Cortex of kidney (tissue), 1 donor: ENCODE measurements at places on chromosomes 4 and X.

GRCh38 chr4:13762130-13762529 is 134.6 kb upstream of the BOD1L1 start:
- DNase-seq: no peak

DNA sequence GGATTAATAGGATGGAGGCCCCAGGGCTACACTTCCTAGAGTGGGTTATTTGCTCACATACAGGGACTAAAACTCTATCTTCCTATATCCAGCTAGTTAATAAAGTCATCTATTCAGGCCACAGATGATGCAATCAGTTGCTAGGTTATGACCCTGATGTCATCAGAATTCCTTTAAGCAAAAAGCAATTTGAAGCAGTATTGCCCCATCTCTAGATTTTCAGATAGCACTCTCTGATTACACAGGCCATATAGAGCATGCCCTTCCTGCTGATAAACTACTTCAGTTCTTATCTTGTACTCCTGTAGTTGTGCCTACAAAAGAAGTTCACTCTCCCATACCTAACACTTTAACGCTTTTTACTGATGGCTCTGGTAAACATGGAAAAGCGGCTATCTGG is 84.8 kb downstream of the TMEM144 start:
- DNase-seq: no peak

- DNase-seq: no peak
These were observed 52.2 kb downstream of the DCUN1D4 start for GRCh38 chr4:51895158-51895557.

DNA sequence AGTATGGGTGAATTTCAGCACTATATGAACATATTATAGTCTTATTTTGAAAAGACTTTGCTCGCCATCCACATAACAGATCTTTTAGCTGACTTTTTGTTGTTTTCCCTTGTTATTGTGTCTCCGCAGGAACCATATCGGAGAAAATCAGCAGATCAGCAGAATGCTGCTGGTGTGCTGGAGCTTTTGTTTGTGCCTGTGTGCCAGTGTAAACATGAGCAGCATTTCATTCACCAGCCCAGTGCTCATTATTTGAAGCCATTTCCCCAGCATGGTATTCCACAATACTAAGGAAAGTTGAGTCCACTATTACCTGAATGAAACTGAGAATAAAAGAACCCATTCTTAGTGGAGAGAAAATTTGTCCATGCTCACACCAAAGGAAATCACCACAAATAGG is 261.8 kb upstream of the ARX start:
- no peak for DNase-seq

DNA sequence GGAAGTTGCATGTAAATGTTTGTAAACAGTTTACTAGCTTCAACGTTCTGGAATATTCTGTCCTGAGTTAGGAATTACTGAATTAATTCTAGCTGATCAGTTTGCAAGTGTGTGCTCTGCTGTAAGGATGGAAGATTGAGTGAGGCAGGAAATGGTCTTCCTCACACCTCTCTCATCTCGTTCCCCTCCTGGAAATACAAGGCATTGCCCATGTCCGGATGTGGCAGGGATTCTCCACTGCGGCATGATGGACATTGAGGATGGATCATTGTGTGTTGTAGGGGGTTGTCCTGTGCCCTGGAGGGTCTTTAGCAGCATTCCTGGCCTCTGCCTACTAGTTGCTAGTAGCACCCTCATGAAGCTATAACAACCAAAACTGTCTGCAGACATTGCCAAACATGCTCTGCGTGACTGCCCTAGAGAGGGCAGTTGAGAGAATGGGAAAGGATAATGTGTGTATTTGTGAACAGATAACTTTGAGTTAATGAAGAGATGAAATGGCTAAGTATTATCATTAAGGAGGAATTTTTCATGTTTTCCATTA is 12.6 kb downstream of the CA5B start:
- DNase-seq: no peak

DNA sequence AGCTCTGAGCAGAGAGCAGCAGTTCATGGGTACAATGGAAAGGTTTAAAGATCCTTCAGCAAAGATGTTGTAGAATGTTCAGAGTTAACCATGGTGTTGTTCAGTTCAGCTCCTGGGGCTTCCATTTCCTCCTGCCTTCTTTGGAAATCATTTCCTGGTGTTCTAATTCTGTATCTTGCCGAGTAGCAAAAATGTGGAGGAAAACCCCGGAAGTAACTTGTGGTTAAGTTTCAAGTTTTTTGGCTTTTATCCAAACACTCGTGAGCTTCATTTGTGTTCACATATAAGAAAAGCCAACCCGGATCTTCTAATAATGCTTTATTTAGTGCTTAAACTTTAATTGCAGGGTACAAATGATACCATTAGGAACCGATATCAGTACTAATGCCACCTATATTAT is 33.6 kb upstream of the ARX start:
- DNase-seq: no peak

DNA sequence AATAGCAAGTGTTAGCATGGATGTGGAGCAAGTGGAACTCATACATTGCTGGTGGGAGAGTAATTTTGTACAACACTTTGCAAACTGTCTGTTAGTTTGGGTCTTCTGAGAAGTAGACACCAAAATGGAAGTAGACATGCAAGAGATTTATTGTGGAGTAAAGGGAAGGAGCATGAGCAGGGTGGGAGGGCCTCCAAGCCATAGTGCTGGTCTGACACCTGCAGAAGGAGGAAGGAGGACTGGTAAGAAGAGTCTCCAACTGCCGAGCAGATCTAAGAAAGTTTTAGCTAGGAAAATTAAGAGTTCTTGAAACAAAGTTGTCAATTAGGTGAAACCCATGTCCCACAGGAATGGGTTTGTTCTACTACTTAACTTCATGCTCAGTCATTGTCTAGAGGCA is 64.0 kb upstream of the DDIT4L start:
- no peak for DNase-seq

DNA sequence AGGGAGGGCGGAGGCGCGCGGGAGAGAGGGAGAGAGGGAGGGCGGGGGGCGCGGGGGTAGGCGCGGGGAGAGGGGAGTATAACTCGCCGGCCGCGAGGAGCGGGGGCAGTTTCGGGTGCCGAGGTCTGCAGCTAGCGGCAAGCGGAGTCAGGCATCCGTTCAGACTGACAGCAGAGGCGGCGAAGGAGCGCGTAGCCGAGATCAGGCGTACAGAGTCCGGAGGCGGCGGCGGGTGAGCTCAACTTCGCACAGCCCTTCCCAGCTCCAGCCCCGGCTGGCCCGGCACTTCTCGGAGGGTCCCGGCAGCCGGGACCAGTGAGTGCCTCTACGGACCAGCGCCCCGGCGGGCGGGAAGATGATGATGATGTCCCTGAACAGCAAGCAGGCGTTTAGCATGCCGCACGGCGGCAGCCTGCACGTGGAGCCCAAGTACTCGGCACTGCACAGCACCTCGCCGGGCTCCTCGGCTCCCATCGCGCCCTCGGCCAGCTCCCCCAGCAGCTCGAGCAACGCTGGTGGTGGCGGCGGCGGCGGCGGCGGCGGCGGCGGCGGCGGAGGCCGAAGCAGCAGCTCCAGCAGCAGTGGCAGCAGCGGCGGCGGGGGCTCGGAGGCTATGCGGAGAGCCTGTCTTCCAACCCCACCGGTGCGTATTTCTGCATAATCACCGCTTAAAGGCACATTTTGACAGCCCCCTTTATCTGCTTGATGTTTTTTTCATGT is at the start of gene POU4F2:
POU4F2 (plus strand) TSS at position 108 of the 720 bp plus-strand sequence; CDS start at position 356, 248 bp downstream.
- DNase-seq: no peak

DNA sequence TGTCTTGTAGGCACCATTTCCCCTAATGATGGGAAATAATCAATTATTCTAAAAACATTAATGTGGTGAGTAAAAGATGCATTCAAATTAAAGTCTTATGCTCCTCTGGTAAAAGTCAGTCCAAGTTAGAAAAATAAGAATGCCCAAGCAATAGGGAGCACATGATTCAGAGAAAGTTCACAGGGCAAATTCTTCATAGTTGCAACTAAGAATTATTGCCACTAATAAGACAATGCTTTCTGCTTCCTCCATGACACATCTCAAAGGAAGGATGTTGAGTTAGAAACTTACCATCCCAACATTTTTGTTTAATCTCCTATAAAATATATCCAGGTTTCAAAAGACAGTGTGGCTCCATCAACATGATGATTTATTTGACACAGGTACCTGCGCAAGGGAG is 26.3 kb downstream of the PHOX2B start:
- no peak for DNase-seq

DNA sequence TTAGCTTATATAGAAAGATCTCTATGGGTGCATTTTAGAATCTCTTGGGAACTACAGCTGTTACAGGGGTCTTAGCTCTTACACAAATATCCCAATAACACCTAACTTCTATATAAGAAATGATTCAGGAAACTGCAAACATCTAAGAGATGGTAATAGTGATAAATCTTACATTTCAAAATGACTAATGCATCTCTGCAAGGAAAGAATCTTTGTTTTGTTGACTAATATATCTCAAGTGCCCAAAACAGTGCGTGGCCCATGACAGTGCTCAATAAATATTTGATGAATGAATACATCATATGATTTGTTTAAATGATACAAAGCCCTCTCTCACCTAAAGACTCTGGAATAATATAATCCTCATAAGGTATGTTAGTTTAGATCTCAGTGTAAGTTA is 47.5 kb downstream of the CENPE start:
- DNase-seq: no peak

GRCh38 chr4:16862697-16863096 is 35.7 kb downstream of the LDB2 start:
- DNase-seq: no peak

GRCh38 chr4:17510582-17510981 is 1.3 kb downstream of the QDPR start:
- DNase-seq: no peak

DNA sequence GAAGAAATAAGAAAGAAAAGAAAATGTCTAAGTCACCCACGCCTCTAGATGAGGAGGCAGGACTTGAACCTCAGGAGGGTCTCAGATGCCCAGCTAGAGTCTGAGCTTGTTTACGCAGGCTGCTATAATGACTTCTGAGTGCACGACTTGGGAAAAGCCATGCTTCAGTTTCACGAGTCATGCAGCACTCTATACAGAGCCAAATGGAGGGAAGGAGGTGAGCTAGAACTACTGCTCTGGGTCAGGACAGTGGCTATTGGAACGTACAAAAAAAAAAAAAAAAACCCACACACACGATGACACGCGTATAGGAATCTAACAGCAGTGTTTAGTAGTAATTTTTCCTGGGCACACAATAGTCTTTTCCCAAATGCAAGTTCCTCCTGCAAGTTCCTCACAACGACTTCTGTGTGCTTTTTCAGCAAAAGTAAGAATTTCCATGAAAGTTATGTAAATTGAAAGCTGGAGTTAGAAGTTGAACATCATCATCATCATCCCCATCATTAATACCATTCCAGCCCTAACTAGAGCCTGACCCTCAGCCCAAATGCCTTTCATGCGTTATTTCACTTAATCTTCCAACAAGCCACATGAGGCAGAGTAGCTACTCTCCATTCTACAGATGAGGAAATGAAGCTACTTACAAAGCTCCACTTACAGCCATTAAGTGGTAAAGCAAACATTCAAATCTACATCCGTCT is 36.6 kb downstream of the IRF2 start:
- no peak for DNase-seq

DNA sequence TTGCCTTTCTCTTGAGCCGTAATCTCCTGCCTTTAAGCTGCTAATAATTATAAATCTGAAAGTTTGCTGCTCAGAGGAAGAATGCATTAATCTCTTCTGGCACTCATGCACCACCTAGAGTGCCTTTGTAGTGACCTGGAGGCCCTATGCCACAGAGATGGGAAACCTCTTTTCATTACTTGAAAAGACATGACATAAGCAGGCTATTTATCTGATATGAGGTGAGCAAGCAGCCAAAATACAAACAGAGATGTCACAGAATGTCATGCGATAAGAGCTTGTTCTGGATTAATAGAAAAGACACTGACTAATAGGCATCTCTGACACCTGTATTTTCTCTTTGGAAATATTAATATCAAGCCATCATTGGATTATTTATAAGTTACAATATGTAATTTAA is 42.3 kb downstream of the GABRB1 start:
- DNase-seq: no peak

GRCh38 chr4:30720021-30720660 is at the start of gene PCDH7:
TSS of gene PCDH7 (plus strand) at chr4:30720369. CDS start at chr4:30721423, 1,054 bp downstream.
- DNase-seq: no peak

- DNase-seq: no peak
These were observed 9.7 kb upstream of the ZNF674 start for GRCh38 chrX:46554942-46555341.

GRCh38 chrX:989959-990510 is 222.4 kb downstream of the CRLF2 start:
- no peak for DNase-seq

GRCh38 chr4:25223802-25224375 is 9.9 kb upstream of the PI4K2B start:
- DNase-seq: no peak

DNA sequence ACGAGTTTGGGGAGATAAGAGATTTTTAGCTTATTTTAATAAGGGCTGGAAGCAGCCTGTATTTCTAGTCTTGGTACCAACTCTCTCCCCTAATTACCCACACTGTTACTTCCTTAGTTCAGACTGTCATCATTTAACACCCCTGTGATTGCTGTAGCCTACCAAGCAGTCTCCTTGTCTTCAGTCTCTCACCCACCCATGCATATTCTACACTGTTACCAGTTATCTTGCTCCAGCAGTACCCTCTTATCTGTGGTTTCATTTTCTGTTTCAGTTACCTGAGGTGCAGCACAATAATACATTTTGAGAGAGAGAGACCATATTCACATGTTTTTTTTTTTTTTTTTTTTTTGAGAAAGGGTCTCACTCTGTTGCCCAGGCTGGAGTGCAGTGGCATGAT is 80.2 kb downstream of the DIAPH2 start:
- DNase-seq: no peak

DNA sequence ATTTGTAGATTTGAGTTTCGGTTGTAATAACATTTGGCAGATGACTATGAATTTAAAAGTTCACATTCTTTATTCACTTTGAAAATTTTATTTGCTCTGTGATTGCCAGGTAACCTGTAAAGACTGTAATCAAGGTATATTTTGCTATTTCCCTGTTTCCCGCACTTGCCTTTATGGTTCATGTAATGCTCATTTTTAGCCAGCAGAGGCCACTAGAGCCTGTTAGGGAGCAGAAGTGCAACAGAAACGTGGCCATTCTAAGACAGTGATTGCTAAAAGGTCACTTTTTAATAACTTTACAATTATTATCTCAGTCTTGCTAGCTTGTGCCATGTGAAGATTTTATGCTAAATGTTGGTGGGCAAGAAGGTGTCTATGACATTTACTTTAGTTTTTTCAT is 12.4 kb downstream of the YIPF6 start:
- no peak for DNase-seq

GRCh38 chr4:126592088-126592487 is 1040.7 kb upstream of the INTU start:
- DNase-seq: no peak

- no peak for DNase-seq
These were observed 100.0 kb downstream of the TET2 start for GRCh38 chr4:105246712-105247111.

- DNase-seq: no peak
These were observed 170.3 kb upstream of the KIT start for GRCh38 chr4:54487491-54487890.

DNA sequence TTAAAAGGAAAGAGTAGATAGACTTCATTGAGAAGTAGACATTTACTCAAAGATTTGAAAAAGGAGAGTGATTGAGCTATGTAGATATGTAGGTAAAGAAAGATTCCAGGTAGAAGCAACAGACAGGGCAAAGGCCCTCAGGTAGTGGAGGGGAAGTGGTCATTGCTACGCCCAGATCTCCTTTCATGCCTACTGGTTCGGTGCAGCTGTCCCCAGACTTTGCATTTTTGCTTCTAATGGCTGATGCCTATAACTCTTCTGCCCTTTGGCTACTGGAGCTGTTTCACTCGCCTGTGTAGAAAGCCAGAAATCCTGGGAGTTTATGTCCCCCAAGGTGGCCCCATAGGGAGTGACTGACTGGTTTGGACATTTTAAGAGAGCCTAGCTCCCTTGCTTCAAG is 16.9 kb upstream of the ARMCX2 start:
- DNase-seq: no peak
